ENCODE measurements at places on chromosomes 7 and 10.

DNA sequence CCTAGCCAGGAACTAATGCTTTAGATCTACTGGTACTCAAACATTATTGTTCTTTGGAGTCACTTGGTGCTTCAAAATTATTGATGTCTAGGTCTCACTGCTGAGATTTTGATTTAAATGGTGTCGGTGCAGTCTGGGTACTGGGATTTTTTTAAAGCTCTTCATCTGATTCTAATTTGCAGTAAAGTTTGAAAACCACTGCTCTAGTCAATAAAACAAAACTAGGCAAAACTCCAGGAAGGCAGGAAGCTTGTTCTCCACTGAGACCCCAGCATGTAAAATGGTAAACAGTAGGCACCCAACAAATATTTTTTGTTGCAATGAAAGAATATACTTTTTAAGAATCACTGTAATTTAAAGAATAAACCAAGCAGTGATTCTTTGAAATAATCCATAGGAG lies 49.7 kb downstream of the ADD3 start:
- no peak for DNase-seq

DNA sequence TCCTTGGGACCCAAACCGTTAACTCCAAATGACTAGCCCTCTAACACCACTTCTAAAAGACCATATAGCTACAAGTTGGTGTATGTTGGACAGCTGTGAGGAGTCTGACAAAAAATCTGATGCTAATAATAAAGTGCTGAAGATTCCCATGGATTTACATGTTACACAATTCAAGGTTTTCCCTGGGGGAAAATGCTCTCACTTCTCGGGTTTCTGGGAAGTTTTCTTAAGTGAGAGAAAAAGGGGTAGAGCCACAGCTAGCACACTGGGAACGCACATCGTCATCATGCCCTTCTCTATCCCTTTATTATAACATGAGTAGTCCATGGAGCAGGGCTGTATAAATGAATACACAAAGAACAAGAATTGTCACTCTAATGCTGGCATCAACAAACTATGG lies 162.1 kb downstream of the CHCHD3 start:
- DNase-seq, result no peak

- DNase-seq, result no peak
Observed at GRCh38 chr7:12228024-12228423, 16.9 kb downstream of the TMEM106B start.

DNA sequence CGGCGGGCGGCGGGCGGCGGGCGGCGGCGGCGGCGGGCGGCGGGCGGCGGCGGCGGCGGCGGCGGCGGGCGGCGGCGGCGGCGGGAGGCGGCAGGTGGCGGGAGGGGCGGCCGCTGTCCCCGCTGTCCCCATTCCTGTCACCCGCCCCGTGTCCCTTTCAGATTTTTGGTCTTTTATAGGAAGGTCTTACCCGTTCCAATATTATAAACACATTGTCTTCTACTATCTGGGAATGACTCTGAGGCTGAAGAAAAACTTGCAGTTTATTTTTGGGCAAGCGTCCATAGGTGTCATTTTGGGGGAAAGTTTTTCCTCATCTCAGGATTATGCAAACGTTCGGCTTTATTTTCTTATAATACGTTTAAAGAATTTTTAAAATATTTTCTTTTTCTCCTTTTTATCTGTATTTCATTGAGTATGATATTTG lies 578 bp downstream of the ZNF713 start:
- no peak for DNase-seq

GRCh38 chr7:158612546-158612945 lies 24.9 kb upstream of the PTPRN2 start:
- no peak for DNase-seq

- DNase-seq, result no peak
Observed at GRCh38 chr7:6413637-6414036, 34.1 kb downstream of the DAGLB start.

DNA sequence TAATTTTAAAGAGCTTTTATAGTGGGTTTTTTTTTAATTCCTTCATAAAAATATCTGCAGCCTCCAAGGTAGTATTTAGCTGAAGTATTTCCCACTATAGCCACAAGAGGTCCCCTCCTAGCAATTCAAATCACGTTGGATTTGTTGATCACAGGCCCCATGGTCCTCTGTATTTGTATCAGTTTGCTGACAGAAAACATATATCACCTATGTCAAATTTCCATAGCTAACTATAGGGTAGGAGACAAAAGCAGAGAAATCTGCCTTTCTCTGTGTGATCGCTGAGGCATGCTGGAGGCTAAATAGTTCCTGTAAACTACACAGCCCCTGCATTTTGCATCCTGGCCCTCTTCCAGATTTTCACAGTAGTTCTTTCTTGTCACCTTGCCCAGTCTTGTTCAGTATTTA lies 1.7 kb upstream of the CTNNA3 start:
- peak; percentile 52 for DNase-seq

GRCh38 chr7:29495653-29496052 lies 68.0 kb upstream of the PRR15 start:
- DNase-seq, result no peak

GRCh38 chr7:70325509-70326101 lies 727.3 kb downstream of the AUTS2 start:
- DNase-seq, result no peak

- DNase-seq, result no peak
Observed at GRCh38 chr10:6591668-6592067, 11.6 kb upstream of the PRKCQ start.

- DNase-seq, result no peak
Observed at GRCh38 chr7:290554-291372, 793 bp downstream of the FOXL3 start.

GRCh38 chr7:127872122-127872521 lies 159.1 kb downstream of the LRRC4 start:
- no peak for DNase-seq

- DNase-seq, result no peak
Observed at GRCh38 chr10:6347391-6347951, 144.7 kb downstream of the PFKFB3 start.

- no peak for DNase-seq
Observed at GRCh38 chr10:48632166-48632565, 27.3 kb upstream of the ARHGAP22 start.

GRCh38 chr7:107506674-107507339 lies 37.0 kb downstream of the GPR22 start:
- DNase-seq, result no peak

DNA sequence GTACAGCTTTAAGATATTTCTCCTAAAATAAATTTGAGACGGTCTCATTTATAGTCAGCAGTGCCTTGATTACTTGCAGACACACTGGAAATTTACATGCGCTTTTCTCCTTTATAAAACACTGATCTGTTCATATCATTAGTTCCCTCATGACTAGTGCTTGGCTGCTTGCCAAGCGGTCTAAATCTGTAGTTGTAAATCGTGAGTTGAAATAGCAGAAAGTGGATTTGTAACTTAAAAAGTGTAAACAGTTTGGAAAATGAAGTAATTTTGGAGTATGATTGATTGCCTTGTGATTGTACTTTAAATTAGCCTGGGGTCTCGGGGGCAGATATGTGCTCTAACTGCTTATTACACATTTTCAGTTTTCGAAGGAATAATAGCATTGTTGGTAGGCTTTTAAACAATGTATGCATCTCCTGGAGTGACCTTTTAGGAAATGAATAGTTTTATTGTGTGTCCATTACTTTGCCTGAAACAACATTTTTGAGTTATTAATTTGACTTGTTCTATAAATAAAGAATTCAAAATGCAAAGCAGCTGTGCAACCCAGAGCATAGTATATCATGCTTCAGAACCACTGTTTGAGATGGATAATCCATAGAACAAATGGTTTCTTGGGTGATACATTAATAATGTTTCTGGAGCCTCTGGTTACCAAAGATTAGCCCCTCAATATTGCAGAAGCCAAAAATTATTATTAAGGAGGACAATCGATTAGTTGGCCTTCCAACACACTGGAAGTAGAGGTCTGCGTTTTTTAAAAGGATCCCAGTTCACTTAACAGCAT lies 73.3 kb downstream of the ARID5B start:
- DNase-seq, result peak; percentile 3

DNA sequence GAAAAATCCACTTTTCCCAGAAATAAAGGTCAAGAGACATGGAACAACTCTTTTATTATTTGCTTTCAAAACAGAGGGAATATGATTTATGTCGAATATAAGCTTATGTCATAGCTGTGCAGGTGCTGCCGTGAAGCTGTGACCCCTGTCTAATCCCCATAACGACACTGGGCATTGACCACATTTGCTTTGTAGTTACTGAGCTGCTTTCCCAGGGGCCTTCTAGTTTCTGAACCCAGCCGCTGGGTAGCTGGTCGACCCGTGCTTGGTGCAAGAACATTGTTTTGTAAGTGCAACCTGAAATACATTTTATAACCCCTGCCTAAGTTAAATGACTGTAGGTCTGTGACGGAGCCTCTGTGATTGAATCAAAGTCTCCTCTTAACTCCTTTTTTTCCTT lies 144.9 kb upstream of the HDAC9 start:
- no peak for DNase-seq

DNA sequence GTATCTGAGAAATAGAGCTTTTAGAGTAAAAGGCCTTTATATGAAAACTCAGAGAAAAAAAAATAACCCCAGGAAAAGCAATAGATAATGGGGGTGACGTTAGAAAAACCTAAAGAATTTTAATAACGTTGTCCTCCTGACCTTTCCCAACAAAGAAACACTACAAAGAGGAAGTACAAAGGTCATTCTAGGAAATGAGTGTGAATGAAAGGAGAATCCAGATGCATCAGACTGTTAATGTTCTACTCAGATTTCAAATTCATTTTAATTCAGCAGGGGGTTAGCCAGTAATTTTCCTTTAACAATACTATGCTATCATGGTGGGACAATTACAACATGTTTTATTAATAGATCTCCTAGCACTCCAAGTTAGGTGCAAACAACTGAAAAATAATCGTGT lies 73.8 kb upstream of the CDK1 start:
- DNase-seq, result no peak

DNA sequence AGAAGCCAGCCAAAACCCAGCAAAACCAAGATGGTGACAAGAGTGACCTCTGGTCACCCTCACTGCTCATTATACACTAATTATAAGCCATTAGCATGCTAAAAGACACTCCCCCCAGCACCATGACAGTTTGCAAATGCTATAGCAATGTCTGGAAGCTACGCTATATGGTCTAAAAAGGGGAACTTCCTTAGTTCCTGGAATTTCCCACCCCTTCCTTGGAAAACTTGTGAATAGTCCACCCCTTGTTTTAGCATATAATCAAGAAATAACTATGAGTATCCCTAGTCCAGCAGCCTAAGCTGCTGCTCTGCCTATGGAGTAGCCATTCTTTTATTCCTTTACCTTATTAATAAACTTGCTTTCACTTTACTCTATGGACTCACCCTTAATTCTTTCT lies 16.0 kb downstream of the CASP7 start:
- no peak for DNase-seq

DNA sequence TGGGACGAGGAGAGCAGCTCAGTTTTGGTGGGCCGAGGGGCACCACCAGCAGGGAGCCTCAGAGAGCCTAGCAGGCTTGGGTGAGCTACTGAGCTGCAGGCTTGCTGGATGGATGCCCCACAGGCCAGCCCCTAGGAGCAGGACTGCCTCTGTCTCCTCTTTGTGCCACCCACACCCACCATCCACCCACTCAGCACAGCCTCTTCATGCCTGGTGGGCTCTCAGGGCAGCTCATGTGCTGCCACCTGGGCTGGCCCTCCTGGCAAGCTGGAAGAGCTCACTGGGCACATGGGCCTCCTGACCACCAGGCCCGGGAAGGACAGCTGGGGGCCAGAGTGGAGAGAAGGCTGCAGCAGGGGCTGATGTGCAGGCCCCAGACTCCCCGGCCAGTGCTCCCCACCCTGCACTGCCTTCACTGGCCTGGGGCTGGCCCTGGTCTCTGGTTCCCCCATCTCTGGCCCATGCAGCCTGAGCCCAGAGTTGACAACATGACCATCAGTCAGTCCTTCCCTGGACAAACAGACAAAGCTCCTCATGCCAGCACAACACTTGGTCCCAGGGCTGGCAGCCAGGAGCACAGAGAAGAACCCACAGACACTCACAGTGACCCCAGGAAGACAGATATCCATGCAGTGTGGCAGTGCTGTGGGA lies 8.2 kb downstream of the RASGEF1A start:
- no peak for DNase-seq

DNA sequence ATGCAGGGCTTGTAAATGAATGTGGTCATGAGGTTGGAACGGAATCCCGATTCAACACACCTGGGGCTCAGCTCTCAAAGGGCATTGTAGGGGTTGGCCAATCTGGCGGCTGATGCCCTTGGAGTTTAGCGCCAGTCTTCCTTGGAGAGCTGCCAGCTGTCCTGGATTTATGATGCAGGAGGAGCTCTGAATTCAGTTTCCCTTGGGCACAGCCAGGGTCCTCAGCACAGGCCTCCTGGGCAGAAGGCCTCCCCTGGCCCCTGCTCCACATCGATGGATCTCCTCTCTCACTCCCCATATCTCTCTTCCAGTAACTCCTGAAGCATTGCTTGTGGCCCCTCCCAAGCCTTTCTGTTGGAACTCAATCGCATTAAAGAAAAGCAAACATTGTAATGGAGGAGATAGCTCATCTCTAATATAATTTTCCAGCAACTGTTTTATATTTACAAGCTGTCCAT lies 985 bp upstream of the CYTH3 start:
- no peak for DNase-seq

- no peak for DNase-seq
Observed at GRCh38 chr10:117140525-117140902, 2.4 kb upstream of the VAX1 start.

DNA sequence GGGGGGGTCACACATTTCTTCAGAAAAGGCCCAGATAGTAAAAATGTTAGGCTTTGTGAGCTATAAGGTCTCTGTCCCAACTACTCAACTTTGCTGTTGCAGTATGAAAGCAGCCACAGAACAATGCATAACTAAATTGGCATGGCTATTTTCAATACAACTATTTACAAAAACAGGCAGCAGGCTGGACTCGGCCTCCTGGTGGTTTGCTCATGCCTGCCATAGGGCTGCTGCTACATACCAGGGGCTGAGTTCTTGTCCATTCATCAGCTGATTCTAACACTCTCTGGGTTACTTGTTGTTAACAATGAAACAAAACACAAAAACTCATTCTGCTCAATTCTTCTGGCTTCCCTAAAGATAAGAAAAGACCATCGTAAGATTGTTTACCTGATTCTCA lies 109.4 kb upstream of the ADAM12 start:
- DNase-seq, result no peak

DNA sequence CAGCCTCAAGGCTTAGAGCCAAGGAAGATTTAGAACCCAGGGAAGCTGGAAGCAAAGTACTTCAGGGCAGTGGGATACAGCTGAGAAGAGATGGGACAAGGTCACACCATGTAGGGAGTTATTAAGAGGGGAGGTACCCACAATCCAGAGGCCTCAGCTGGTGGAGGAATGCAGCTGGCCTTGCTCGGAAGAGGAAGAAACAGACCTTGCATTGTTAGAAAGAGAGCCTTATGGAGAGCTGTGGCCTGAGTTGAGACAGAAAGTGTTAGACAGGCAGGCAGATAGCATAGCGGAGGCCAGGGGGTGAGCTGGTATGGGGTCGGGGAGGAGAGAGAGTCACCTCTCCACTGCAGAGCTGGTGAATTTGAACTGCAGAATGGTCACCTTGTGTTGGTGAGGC lies 173.1 kb downstream of the JCAD start:
- DNase-seq, result no peak

- peak; percentile 99 for DNase-seq
Observed at GRCh38 chr10:112677689-112678088, 230.7 kb downstream of the VTI1A start.

DNA sequence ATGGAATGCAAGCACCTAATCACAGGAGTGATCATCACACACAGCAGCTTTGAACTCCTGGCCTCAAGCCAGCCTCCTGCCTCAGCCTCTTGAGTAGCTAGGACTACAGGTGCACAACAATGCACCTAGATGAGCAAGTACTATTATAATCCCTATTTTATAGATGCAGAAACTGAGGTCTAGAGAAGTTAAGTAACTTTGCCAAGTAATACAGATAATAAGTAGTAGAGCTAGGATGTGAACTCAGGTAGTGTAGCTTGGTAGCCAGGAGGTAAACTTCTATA lies 33.7 kb downstream of the DNAJC12 start:
- no peak for DNase-seq
